ENCODE measurements at places on chromosomes 2 and 18.

GRCh38 chr2:230668184-230668938 is 44.3 kb upstream of the CAB39 start:
- no peak for DNase-seq

DNA sequence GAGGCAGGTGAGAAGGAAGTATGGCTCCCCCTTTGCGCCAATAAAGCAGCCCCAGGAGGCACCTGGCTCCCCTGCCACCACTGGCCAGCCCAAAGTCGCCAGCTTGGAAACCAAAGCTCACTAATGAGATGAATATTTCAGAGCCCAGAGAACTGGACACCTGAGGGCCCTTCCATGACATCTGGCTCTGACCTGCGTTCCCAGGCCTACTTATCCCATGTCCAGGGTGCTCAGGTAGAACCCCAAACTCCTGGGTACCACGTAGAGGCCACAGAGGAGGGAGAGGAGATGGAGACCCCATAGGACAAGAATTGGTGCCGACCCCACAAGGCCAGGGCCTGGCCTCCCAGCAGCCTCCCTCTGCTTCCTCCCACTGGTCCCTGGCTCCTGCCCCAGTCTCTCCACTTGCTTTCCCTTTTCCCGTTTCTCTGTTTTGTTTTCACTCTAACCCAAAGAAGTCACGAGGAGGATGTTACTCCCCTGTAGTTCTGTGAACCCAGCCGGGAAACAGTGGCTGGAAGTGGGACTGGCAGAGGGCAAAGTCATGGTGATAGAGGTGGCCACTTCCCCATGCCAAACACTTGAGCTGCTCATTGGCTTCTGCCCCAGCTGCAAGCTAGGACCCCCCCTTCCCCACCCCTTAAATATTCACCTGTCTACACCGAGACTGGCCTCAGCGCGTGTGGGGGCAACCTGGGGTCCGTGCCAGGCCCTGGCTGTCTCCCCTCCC is 820 bp downstream of the TMBIM1 start:
- no peak for DNase-seq

GRCh38 chr2:70948337-70949003 is 12.8 kb downstream of the ATP6V1B1 start:
- DNase-seq = peak; percentile 80

GRCh38 chr2:37870829-37871228 is 54.3 kb upstream of the RMDN2 start:
- DNase-seq = no peak

- peak; percentile 52 for DNase-seq
Measured at GRCh38 chr2:161077367-161078210, 82.6 kb upstream of the TANK start.

GRCh38 chr2:119104414-119104813 is 54.1 kb downstream of the C1QL2 start:
- DNase-seq = no peak

- no peak for DNase-seq
Measured at GRCh38 chr2:218622606-218623365, 15.1 kb downstream of the PLCD4 start.

- DNase-seq = no peak
Measured at GRCh38 chr2:240111253-240111652, 24.9 kb downstream of the COPS9 start.

DNA sequence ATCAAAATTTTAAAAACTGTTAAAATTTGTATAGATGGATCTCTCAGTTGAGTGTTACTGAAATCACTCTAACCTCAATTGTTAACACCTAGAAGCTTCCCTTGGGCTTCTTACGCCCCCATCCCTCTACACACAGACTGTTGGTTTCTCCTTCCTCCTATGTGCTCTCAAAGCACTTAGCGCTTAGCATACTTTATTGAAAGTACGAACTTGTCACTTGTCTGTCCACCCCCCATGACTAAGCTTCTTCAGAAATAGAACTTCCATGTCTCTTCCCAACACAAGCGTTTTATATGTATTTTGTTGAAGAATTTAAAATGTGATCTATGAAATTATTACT is 441 bp downstream of the MPHOSPH10 start:
- no peak for DNase-seq

- peak; percentile 29 for DNase-seq
Measured at GRCh38 chr2:25251422-25252273, 83.3 kb upstream of the POMC start.
